ENCODE measurements at places on chromosomes 12 and 14.

DNA sequence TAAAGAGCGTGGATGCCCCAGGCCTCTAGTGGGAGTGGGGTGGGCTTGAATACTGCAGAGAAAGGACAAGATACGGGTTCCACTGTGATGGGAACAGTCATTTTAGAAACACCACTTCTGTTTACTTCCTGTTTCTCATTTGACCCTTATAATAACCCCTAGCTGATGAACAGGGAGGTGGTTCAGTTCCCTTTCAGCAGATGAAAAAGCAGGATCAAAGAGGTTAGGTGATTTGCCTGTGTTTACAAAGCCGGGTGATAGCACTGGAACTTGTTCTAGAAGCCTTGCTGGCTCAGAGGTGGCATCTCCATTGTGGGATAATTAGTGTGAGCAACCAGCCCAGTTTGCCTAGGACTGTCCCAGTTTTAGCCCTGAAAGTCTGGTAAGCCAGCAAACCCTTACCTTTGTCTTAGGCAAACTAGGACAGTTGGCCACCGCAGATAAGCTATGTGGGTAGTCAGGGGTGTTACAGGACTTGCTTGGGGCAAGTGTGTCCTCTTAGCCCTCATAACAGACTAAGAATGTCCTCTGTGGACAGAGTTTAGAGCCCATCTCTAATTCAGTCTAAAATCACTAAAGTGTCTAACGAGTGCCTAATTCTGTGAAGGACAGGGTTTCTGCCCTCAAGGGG lies 7.5 kb upstream of the LRP1-AS start:
- DNase-seq = no peak

GRCh38 chr14:35998303-35998702 lies 172.2 kb downstream of the BRMS1L start:
- no peak for DNase-seq

- DNase-seq = no peak
Measured at GRCh38 chr12:52278575-52279421, 4.4 kb downstream of the KRT86 start.

DNA sequence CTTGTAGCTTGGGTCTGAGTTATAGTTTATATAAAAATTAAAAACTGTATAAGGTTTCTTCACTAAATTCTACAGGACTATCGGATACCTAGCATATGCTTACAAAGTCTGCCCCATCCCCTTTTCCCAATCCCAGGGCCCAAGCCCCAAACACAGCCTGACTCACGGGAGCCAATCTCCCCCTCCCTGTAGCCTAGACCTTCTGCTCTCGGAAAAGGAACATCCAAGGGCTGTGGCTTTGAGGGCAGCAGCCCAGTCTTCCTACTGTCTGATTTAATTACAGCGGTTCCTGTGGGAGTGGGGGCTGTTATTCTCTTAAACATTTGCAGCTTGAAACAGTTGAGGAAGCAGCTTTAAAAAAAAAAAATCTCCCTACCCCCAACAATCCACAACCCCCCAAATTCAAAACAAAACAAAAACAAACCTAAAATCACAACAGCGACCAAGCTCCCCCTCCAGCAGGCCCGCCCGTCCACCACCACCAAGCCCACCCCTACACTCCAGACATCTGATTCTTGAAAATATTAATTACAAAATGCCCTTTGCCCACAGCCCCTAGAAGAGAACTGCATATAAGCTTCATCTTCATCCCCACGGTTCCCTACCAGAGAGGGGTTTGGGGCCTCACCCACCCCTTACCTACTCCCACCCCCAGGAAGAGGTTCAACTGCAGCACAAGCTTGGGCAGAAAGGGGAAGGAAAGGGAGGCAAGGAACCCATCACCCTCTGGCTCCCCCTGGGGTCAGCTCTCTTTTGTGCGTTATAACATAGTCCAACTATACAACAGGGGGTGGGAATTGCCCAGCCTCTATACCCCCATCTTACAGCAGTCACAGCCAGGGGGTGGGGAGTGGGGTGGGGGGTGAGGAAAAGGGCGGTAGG lies 1.1 kb upstream of the PRKAG1 start:
- DNase-seq = no peak

GRCh38 chr12:46450279-46450748 lies 77.7 kb upstream of the SLC38A2 start:
- DNase-seq = no peak

GRCh38 chr14:30129807-30130206 lies 202.2 kb upstream of the PRKD1 start:
- no peak for DNase-seq

GRCh38 chr12:116372815-116373214 lies 95.3 kb upstream of the MED13L start:
- no peak for DNase-seq

DNA sequence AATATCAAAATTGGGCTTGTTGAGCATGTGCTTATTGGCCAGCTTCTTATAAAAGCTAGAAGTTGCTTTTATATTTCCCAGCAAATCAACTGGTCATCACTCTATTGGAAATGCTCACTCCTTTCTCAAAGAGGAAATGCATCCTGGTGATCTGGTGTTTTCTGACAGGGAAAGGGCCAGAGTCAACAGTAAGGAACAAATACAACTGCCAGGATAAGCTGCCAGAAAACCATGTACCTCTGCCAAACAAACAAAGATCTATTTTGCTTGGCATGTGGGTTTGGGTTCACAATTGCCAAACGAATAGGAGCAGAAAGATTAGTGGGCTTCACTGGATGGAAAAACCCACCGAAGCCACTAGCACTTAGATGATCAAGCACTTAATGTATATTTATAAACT lies 126.9 kb upstream of the PDZRN4 start:
- DNase-seq = no peak

Measured in DMS 273 treated with DMSO at 0.1 percent for 48 hours (cell line).